ENCODE measurements at places on chromosomes 7 and 10.

- DNase-seq, result peak; percentile 67
These were observed 39.3 kb downstream of the FAS start for GRCh38 chr10:89029785-89030437.

- DNase-seq, result no peak
These were observed 205.5 kb upstream of the CDC14C start for GRCh38 chr7:48718731-48719378.

DNA sequence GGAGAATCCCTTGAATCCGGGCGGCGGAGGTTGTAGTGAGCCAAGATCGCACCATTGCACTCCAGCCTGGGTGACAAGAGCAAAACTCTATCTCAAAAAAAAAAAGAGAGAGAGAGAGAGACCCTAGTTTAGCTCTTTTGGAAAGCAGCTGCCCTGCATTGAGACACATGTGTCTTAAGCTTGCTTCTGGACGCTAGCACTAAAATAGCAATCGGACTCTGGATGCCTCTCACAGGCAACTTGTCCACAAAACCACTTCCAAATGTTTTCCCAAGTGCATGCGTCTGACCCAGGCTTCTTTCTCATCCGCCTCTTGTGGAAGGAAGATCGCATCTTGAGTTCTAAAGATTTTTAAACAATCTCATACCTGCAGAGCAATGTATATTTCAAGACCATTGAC is 182.7 kb downstream of the CUX1 start:
- no peak for DNase-seq

DNA sequence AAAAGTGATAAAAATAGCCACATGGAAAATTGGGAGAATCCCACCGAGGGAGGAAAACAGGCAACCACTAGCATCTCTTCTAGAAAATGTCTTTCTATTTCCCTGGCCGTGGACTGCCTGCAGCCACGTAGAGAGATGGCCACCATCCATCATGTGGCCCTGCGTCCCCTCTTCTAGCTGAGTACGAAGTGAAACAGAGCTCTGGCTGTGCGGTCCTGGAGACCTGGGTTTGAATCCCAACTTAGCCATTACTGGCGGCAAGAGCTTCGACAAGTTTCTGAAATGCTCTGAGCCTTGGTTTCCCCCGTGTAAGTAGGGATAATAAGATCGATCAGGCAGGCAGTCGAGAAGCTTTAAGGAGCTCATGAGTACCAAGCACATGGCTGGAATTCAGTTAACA is 32.9 kb downstream of the ZCCHC24 start:
- no peak for DNase-seq

DNA sequence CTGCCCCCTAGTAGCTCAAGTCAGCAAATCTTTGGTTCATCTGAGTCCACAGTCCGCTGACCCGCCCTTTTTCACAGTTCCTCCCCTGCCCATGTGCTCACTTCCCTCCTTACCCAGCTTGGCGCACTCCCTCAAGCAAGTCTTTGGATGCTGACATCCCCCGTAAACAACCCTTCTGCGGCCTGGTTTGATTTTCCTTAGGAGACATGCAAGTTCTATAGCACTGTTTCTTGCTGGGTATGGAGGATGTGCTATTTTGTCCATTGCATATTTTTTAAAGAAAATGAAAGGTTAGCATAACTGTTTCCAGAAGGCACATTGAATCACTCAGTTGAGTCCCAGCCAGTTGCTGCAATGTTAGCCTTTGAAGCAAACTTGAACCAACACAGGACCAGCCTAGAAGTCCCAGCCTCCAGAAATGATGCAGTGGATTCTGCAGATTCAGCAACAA is 38.2 kb downstream of the HTRA1 start:
- peak; percentile 71 for DNase-seq

GRCh38 chr7:39083781-39084180 is 106.1 kb downstream of the POU6F2 start:
- no peak for DNase-seq

DNA sequence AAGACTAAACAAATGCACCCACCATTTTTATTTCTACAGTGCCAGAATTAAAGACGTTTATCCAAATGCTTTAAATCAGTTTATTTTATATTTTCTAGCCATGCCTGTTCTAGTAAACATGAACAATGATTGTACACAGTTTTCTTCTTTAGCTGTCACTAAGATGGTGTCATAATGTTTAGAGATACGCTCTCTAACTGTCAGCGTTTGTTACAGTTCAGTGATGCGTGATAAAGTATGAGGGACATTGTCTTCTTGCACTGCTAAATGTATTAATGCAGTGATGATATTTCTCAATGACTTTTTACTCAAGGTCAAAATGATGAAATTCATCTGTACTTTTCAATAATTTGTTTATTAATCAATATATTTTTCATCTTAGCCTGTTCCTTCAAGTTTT is 513.6 kb downstream of the ATRNL1 start:
- no peak for DNase-seq

DNA sequence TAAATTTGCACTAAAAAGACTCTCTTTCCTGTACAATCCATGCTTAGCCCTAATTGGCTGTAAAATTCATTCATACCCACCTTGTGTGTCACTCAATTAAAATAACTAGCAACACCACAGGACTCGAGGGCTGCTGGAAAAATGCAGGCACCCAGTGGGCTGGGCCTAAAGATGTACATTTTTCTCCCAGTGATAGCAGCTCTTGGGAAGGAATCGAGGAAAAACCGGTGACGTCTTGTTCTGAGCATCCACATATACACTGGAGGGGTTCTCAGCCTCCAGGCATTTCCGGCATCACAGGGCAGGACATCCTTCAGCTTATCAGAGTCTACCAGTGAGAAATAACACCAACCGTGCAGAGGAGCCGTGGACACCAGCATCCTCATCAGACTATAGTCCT is 85.8 kb upstream of the PITRM1 start:
- no peak for DNase-seq
